ENCODE measurements at places on chromosomes 4 and X. TPM values are rescaled to one million over a fixed set of nuclear protein-coding genes. Genes with fewer than 3 reads are reported as not detected.

The DDIT4L gene
- 2.7 TPM for total RNA-seq

The NOX1 gene
- total RNA-seq: not detected

The MSX1 gene
- total RNA-seq: 5.3 TPM

The RNF212 gene
- 1.8 TPM for total RNA-seq

The F8A2 gene
- not detected for total RNA-seq

The MFAP3L gene
- 4.1 TPM for total RNA-seq

The BMX gene
- 0.30 TPM for total RNA-seq

The RNF175 gene
- total RNA-seq: not detected

The DIPK2B gene
- total RNA-seq: under 0.01 TPM

The F9 gene
- not detected for total RNA-seq

The SMC1A gene
- 7.7 TPM for total RNA-seq

The XAGE1B gene
- total RNA-seq: not detected

The PPARGC1A gene
- not detected for total RNA-seq

The MAGEB5 gene
- total RNA-seq: not detected

The PAGE2 gene
- not detected for total RNA-seq

The ASMT gene
- not detected for total RNA-seq

The PTCHD1 gene
- total RNA-seq: not detected

The EGFL6 gene
- not detected for total RNA-seq

The SMIM10 gene
- total RNA-seq: 1.8 TPM

The ZNF630 gene
- total RNA-seq: 0.97 TPM

The HSFX2 gene
- not detected for total RNA-seq

The CSAG3 gene
- total RNA-seq: not detected

The CT45A3 gene
- total RNA-seq: not detected

The SULT1B1 gene
- total RNA-seq: 0.59 TPM

All from smooth muscle cell of the umbilical artery (primary cell).